ENCODE measurements at places on chromosomes 7 and 10. TPM values are rescaled to one million over a fixed set of nuclear protein-coding genes. Genes with fewer than 3 reads are reported as not detected.

SCD gene
- 32.2 TPM for polyA plus RNA-seq

GCK gene
- polyA plus RNA-seq, result 3.2 TPM

PDE6C gene
- polyA plus RNA-seq, result 0.78 TPM

TFR2 gene
- 0.99 TPM for polyA plus RNA-seq

GLI3 gene
- 13.3 TPM for polyA plus RNA-seq

TFPI2 gene
- 12.1 TPM for polyA plus RNA-seq

CNPY4 gene
- polyA plus RNA-seq, result 51.6 TPM

BBS9 gene
- 14.4 TPM for polyA plus RNA-seq

ASB15 gene
- polyA plus RNA-seq, result 1.7 TPM

VSIR gene
- 8.4 TPM for polyA plus RNA-seq

GSDME gene
- polyA plus RNA-seq, result 14.7 TPM

CALU gene
- 186 TPM for polyA plus RNA-seq

DOCK1 gene
- polyA plus RNA-seq, result 57.9 TPM

AKR1C8 gene
- polyA plus RNA-seq, result 0.20 TPM

ADRA2A gene
- polyA plus RNA-seq, result 2.6 TPM

EXOSC1 gene
- polyA plus RNA-seq, result 38.6 TPM

MMS19 gene
- 85.9 TPM for polyA plus RNA-seq

LRGUK gene
- polyA plus RNA-seq, result 2.5 TPM

MYOF gene
- polyA plus RNA-seq, result 32.8 TPM

FOXI2 gene
- 2.7 TPM for polyA plus RNA-seq

Measured in left renal cortex interstitium (tissue), 4 donors.